IPS DF 6.9 (cell line): ENCODE measurements at places on chromosomes 12 and 14.

DNA sequence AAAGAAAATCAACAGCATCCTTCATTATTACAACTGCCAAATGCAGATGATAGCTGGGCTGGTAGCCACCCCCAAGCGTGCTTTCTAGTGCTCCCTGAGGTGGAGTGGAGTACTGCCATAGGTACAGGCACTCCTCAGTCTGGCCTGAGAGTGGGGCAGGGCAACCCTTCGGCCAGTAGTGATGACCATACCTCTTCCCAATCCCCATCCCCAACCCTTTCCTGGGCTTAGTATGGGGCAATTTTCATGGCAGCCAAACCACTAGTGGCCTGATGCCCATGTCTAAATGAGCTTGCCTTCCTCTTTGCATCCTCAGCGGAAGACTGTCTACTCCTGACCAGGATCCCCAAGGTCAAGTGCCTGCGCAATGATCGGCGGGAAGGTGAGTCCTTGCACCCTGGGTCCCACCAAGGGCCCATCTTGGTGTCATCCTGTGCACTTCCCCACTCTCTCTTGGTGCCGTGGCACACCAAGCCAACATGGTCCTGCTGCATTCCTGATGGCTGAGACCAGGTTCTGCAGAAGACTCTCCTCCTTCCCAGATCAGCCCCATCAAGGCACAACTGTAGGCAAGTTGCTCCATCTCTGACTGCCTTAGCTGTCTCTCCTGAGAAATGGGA is 65.8 kb downstream of the GALNT16 start:
- DNase-seq: no peak

- DNase-seq: no peak
Measured at GRCh38 chr12:29843036-29843435, 59.3 kb upstream of the TMTC1 start.

GRCh38 chr12:106446419-106447092 is 89.0 kb downstream of the POLR3B start:
- no peak for DNase-seq

DNA sequence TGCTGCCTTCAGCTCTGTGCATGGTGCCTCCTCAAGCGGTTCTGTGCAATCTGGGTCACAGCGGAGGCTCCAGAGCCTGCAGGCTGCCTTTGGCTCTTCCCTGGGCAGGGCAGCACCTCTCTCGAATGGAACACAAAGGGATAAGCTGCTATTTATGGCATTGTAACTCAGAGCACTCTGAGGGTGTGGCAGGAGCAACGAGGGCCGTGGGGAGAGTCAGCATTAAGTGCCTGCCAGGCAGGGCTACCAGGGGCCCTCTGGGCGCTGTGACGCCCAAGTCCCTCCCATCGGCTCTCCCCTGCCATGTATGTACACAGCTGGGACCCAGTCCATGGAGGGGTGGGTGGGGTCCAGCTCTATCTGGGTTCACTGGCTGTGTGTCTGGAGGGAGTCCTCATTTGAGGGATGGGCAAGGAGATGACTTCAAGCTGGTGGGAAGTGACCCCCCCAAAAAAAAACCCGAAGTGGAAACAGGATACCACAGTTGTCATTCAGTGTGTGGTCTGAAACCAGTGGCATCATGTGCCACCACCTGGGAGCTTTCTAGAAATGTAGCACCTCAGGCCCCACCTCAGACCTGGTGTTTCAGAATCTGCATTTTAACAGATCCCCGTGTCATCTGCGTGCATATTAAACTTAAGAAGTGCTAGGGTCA is 44.0 kb upstream of the OAS1 start:
- no peak for DNase-seq

GRCh38 chr12:31362115-31362758 is 36.3 kb upstream of the SINHCAF start:
- no peak for DNase-seq

DNA sequence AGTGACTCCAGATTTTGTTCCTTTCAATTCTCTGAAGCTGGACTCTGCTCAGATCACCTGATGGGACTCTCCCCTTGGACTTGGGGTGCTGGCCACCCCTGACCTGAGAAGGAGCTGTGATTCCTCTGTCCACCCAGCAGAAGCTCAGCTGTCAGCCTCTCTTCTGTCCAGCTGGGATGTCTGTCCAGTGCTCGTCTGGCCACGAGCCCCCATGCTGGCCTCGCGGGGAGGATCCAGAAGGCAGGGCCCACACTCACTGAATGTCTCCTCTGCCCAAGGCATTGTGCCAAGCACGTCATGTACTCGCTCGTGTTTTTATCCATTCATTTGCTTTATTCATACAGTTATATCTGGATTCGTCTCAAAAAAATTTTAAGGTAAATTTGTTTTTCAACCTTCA is 14.2 kb upstream of the SLC24A4 start:
- no peak for DNase-seq

- no peak for DNase-seq
Measured at GRCh38 chr12:102833687-102834441, 83.2 kb downstream of the PAH start.

DNA sequence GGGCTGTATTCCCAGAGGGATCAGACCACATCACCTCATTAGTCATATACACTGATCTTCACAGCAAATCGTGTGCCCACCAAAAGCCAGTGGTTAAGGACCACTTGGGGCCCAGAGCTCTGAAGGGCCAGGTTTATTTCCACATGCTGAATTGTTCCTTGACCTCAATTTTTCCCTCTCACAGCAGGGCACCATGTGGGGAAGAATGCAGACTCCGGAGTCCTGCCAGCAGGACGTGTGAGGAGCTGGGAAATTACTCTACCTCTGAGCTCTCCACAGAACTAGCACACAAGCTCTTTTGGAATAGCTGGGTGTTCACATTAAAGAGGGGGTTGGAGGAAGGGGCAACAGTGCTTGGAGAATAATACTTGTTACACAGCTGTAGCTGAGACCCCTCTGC is 57.6 kb upstream of the SEL1L start:
- DNase-seq: no peak

- no peak for DNase-seq
Measured at GRCh38 chr12:52455821-52456220, 3.9 kb upstream of the KRT6B start.

- DNase-seq: no peak
Measured at GRCh38 chr12:126889501-126889900, 1377.5 kb upstream of the TMEM132C start.

DNA sequence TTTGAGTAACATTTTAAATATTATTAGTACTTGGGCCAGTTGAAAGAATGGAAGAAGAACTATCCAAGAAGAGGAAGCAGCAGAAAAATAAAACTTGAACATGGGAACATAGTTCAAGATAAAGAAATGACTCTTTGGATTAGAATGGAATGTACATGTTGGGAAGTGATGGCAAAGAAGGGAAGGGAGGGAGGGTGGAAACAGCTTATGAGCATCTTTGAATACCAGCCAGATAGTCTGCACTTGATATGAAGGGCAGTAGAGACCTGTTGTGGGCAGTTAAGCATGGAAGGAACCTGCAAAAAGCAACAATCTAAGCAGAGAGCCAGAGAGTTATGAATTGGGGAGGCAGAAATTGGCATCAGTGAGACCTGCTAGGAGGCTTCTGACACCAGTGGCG is 10.0 kb upstream of the IL22 start:
- DNase-seq: no peak

DNA sequence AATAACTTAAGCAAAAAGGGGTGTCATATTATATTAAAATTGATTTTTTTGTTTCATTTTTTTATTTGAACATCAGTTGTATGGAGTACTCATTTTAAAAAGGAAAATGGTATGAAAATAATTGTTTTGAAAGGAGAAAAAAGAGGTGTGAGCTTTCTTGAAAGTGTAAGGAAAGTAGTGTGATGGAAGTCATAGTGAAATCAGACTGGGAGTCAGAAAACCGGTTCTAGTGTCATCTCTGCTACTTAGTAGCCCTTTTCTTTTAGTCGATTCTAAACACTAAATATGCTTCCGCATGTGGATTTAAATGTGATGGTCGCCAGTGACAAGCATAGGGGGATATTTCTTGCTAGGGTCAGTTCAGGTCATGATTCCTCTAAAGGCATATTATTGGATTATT is 1.8 kb upstream of the DYRK2 start:
- no peak for DNase-seq
